ENCODE measurements at places on chromosomes 1 and 21.
A peak's percentile ranks its signal among the peaks of the same experiment; 100 is the strongest.

DNA sequence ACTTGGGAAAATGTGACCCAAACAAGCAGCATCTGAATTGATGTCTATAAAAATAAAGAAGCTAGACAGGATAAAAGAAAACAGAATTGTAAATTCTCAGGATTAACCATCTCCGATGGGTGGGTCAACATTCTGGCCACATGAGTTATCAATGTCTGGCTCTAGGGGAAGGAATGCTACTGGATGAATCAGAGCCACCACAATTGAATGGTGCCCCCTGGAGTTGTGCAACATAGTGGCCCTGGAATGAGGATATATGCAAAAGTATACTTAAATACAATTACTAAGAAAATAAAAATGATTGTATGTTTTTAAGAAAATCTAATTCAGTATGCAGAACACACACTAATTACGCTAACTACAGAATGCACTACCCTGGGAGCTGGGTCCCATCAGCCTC, 185.6 kb downstream of the TGFBR3 start:
- no peak for DNase-seq

DNA sequence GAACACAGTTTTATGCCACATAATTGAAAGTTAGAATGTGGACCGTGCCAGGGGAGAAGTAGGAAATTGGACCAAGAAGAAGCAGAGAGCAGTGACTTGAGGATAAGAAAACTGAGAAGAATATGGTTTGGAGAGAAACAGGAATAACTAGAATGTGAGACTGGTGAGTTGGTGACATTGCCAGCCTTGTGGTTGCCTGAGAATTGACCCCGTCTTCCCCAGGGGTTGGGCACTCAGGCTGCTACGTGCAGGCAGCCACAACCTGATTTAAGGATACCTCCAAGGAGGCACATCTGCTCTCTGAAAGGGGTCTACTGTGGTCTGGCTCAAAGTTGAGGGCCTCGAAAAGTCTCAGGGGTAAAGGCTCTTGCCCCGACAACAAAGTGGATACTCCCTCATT, 112.1 kb upstream of the ARTN start:
- DNase-seq, result no peak

DNA sequence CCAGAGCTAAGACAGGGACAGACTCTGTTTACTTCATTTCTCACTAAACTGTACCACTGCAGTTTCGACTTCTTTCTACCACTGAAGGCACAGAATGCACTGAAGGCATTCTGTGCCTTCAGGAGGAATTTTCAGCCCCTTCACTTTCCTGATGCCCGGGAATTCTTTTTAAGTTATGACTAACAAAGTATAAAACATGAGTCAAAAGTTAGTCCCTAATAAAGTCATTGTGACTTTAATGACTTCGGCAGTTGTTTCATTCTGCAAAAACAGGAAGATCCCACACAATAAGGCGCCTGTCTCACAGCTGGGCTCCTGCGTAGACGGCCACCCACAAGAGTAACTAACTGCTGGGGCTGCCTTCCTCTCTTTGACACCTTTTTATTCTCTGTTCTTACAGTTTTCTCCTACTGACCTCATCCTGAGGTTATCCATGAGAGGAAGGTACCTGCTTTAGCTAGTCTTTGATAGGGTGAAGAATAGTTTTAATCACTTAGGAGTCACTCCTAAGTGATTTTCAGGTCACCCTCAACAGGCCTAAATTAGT, 183.9 kb upstream of the SGIP1 start:
- peak; percentile 68 for DNase-seq

GRCh38 chr1:104780470-104781078, 1030.9 kb downstream of the AMY1C start:
- peak; percentile 2 for DNase-seq

DNA sequence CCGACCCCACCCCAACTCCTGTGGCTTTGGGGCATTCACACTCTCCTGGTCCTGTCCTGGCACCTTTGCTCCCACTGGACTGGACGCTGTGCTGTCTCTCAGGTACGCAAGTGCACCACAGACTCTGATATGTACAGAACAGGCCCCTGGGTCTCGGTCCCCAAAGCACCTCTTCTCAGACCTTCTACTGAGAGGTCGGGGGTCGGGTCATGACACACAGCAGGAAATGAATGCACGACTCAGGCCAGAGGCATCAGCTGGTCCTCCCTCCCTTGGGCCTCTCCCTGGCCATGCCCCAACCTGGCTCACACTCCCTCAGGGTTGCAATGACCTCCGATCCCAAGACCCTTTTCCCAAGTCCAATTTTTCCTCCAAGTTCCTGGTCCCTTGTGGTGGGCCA, 1.8 kb upstream of the KRTAP10-12 start:
- DNase-seq, result no peak

GRCh38 chr21:14453339-14454015, 70.5 kb upstream of the HSPA13 start:
- DNase-seq, result peak; percentile 27

- no peak for DNase-seq
These were observed 21.1 kb upstream of the RGS4 start for GRCh38 chr1:163047951-163048659.

GRCh38 chr1:13829152-13829769, 129.3 kb downstream of the PRDM2 start:
- DNase-seq, result no peak

GRCh38 chr1:88701275-88701674, 17.2 kb downstream of the PKN2 start:
- no peak for DNase-seq

DNA sequence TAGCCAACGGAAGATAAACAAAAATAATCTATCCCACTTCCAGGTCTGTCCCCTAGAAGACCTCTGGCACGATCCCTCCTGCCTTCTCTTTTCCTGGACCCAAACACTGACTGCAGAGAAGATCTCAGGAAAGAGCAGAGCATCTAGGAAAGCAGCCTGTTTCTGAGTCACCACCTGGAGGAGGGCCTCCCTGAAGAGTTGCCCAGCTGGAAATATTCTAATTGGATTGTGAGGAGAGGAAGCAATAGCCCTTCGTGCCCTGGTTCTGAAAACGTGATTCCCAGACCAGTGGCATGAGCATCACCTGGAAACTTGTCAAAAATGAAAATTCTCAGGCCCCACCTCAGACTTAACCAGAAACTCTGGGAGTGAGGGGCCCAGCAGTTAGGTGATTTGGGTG, 411.1 kb downstream of the SETD4 start:
- no peak for DNase-seq

GRCh38 chr1:224493269-224493668, 58.7 kb upstream of the WDR26 start:
- no peak for DNase-seq

GRCh38 chr1:154807048-154807591, 63.0 kb downstream of the KCNN3 start:
- DNase-seq, result no peak

DNA sequence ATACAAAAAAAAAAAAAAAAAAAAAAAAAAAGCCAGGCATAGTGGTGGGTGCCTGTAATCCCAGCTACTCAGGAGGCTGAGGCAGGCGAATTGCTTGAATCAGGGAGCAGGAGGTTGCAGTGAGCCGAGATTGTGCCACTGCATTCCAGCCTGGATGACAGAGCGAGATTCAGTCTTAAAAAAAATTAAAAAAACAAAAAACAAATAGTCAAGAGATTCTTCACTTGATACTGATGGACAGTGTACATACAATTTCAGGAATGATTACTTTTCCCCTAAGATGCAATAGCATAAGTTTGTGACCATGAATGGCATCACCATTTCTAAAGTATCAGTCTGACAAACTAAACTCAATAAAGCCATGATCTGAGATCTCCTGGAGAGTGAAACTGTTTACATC, 60.8 kb upstream of the IVNS1ABP start:
- no peak for DNase-seq

DNA sequence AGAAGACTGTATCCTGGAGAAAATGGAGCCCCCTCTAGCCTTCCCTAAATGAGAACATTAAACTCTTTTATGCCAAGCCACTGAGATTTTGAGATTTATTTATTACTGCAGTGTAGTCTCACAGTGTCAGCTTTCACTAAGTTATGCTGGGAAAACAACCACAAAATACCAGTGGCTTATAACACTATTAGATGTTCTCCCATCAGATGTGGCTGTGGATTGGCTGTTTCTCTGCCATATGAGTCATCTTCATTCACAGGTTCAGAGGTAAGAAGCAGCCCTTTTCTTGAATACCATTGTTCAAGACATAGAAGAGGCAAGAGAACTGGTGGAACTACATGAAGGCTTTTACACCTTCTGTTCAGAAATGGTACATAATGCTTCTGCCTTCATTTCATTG, 32.1 kb upstream of the ST6GALNAC5 start:
- DNase-seq, result no peak

GRCh38 chr1:106613861-106614260, 442.6 kb upstream of the PRMT6 start:
- no peak for DNase-seq

DNA sequence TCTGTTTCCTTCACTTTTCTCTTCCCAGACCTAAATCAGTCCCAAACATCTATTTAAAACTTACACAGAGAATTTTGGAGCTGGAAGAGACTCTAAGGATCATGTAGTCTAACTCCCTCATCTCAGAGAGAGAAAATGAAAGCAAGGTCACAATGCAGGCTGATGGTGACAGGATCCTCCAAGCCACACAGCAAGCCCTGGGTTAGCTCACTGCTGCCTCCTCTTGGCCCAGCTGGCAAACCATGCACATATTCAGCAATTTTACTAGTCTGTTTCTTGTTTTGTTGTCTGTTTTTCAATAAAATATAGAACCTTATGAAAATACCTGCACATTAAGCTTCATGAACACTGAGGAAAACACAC, 27.7 kb upstream of the LY9 start:
- peak; percentile 90 for DNase-seq

GRCh38 chr1:33327587-33328325, 6.9 kb upstream of the A3GALT2 start:
- no peak for DNase-seq
